Islet precursor cell (in vitro differentiated cells): ENCODE measurements at places on chromosomes 2 and 18.

DNA sequence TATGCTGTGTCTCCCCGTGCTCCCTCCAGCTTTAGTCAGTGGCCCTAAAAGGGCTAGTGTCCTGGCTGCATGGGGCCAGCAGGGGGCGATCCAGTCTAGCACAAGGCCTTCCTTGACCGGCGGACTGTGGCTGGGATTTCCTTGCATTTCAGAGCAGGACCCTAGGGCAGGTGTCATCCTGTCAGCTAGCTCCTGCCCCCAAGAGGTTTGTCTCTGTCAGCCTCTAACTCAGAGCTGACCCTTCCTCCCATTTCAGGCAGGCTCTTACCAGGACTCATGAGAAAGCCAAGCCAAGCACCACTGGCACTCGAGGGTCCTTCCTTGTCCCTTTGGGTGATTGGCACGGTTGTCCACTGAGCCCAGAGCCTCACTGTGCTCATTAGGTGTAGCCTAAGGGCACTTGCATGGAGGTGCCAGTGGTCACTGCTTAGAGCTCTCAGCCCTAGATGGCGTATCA is 140.3 kb downstream of the RPIA start:
- DNase-seq: no peak

DNA sequence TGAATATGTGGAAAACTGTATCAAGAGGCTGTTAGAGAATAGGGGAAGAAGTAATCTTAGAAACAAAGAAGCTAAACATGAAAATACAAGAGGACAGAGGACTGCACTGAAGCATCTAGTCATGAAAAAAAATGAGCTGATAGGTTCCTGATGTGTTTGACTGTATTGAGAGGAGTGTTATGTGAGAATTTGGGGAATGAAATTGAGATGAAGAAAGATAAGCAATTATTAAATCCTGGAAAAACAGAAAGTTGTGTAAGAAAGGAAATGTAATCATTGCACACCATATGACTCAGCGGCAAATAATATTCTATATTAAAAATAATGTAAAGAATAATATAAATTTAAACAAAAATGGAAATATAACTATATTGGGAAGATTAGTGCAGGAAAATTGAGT is 71.2 kb downstream of the SEMA4F start:
- no peak for DNase-seq

DNA sequence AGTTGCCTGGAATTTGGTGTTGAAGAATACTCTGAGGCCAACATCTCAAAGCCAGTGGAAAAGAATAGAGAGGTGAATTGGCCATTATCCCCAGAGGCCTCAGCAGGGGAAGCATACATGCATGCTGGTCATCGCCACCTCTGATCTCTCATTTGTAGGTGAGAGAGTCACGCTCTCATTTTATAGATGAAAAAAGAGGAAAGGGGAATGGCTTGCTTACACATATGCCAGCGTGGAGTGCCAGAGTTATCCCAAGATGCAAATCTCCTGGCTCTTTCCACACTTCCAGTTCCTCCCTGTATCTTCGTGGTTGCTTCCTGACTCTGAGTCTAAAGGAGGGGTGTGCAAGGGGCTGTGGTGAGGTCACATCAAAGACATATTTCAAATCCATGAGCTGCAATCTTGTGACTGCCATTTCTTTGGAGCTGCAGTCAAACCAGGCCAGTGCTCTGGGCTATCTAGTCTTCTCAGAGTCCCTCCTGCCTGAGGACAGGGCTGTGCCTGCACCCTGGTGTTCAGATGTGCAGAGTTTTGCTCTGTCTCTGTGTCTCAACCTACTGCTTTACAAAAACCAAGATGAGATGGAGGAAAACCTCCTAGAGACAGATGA is 324.7 kb downstream of the MYCN start:
- peak; percentile 24 for DNase-seq

GRCh38 chr2:100796499-100797100 is 23.3 kb upstream of the NPAS2 start:
- no peak for DNase-seq

GRCh38 chr2:121961761-121962160 is 206.3 kb downstream of the TSN start:
- DNase-seq: no peak

DNA sequence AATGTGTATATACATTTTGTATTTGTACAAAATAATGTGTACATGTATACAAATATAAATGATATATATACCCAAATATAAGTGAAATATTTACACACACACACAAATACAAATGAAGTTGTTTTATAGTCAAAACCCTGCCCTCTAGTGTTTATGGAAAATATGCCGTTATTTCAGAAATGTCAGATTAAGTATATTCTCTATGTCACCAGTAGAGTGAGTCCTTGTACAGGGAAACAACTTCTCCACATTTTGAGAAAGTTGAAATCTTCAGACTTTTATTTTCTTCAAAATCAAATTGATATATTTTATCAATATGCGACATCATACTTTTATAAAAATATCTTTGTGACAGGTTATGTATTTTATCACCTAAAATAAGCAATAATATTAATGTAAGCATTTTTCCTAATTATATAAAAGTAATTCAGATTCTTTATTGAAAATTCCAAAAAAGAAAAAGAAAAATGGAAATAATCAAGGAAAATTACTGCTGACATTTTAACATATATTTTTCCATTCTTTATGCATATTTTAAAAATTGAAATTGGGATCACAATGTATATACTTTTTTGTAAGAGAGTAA is 22.4 kb downstream of the ARL6IP6 start:
- DNase-seq: no peak

DNA sequence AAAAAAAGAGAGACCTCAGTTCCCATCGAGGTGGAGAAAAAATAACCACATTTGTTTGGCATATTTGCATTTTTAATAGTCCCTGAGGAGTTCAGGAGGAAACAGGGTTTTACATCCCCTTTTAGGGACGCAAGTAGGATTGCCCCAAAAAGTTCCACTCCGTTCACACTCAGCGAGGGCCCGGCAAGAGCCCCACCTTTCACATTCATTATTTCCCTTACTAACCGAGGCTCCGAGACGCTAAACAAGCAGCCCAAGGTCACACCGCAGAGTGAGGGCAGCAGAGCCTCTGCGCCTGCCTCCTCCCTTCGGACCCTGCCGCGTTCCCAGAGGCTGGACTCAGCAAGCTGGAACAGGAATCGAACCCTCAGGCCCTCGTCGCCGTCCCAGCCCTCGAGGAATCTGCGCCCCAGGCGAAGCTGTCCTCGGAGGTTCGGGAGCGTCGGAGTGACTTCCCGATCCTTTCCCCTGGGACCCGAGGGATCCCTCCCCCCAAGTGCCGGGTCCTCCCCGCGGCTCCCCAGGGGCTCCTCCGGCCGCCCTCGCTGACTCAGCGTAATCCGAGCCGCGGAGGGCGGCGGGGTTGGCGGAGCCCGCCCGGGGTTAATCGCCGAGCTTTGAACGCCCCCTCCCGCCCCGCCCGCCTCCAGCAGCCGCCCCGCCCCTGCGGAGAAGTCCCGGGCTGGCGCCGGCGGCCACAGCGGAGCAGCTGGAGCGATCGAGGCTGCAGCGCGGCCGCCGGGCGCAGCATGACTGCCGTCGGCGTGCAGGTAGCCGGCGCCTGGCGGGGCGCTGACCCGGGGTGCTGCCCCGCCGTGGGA is at the start of gene TMEM37:
Gene TMEM37 (plus strand): TSS at position 700 of the 821 bp plus-strand sequence. CDS start 50 bp downstream, at position 750.
- peak; percentile 94 for DNase-seq

DNA sequence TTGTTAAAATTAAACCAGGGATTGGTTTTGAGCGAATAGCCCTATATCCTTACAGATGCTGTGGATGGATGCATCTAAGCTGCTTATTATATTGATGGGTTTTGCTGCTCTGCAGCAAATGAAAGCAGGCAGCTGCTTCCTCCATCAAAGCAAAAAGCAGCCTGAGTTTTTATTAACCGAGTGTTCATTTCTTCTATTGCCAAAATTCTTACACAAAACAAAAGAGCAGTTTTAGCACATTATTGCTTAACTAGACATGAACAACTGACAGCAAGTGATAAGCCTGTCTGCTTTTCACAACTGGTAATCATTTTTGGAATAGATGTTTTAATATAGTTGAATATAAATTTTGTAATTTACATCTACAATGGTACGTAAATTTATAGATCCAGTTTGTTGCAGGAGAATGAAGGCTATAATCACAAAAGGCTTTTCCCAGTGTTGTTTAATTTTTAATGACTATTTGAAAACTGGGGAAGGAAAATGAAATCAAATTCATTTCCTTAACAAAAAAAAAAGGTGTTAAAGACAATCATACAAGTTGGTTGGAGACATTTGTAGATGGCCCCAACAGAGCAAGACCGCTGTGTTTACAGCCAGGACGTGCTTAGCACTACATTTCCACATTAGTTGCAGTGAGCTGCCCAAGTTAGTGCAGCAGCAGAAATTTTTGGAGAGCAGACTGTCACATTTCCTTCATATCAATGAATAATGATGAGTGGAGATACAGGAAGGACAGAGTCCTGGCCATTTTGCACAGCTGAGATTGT is 253.6 kb upstream of the SIX3 start:
- no peak for DNase-seq

DNA sequence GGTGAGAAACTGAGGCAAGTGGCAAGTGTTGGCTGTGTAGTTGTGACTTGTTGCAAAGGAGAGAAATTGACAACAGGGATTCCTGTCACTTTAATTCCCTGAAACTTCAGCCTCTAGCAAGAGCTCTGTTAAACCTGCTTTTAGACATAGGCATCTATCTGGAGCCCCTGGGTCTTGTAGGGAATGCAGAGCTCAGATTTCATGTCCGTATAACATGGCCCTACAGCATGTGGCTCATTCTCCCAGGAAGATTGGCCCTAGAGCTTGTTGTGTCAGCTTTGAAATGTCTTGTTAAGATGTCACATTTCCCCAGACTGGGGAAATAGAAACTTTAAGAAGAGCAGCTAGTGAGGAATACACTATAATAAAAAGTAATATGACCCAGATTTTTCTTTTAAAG is 115.8 kb downstream of the POLE4 start:
- DNase-seq: no peak

DNA sequence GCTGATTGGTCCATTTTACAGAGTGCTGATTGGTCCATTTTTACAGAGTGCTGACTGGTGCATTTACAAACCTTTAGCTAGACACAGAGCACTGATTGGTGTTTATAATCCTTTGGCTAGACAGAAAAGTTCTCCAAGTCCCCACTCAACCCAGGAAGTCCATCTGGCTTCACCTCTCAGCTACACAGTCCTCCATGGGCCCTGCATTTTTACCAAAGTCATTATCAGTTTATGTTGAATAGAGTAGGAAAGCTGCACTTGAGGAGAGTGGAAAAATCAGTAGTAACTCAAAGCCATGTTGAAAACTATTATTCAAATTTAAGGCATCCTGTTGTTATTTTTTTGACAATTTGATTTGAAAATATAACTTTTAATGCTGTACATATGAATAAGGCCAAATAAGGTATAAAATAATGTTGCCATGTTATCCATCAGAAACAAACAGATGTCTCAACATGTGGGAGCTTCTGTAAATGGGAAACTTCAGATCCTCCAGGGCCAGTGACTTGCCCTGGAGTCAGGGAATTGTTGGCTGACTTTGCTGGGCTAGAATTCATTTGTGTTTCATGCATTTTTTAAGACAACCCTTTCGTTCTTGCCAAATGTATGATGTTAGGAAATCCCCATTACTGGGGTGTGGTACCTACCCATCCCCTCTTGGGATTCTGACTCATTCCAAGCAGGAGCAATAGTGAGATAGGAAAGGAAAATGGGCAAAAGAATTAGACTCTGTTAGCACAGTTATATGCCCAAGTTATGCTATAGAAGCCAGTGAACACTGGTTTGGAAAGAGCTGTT is 37.8 kb upstream of the CCDC195 start:
- no peak for DNase-seq

- DNase-seq: peak; percentile 87
Measured at GRCh38 chr2:38106405-38107094, 30.6 kb upstream of the CYP1B1 start.

DNA sequence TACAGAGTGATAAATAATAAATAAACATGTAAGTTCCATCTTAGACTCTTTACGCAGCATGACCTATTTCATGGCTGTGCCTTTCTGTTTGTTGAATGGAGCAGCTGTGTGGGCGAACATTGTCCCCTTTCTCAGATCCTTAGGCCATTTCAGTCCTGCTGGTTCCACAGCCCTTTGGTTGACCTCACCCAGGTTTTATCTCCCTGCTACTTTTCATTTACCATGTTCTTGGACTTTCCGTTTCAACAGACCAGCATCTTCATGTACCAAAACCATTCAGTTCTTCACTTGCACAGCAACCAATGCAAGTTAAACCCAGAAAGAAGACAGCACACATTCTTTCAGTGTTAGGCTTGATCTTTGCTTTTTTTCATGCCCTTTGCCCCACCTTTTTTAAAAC is 83.8 kb downstream of the XRCC5 start:
- no peak for DNase-seq

DNA sequence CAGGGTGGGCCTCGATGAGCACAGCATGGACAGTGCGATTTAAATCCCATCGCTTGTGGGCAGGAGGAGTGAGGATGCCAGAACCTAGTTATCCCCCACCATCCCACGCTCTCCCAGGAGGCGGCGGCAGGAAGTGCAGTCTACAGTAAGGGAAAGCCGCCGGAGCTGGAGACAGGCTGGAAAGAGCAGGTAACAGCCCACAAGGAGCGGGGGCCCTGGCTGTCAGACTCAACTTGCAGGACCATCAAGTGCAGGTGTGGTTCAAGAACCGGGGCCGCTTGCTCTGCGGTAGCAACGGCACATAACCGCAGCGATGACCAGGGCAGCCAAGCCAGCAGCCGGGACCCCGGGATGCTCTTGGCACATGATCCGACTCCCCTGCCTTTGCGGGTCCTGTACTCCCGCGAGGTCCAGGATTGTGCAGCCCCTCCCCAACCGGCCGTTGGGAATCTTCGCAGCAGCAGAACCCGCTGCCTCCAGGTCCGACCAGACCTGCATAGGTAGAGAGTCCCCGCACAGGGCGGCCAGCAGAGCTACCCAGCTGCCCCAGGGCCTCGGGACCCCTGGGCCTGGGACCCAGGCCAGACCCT is 82.1 kb downstream of the BIN1 start:
- DNase-seq: peak; percentile 94
